AML-193 (cell line): ENCODE measurements at places on chromosomes 5 and 9.
A peak's percentile ranks its signal among the peaks of the same experiment; 100 is the strongest.

DNA sequence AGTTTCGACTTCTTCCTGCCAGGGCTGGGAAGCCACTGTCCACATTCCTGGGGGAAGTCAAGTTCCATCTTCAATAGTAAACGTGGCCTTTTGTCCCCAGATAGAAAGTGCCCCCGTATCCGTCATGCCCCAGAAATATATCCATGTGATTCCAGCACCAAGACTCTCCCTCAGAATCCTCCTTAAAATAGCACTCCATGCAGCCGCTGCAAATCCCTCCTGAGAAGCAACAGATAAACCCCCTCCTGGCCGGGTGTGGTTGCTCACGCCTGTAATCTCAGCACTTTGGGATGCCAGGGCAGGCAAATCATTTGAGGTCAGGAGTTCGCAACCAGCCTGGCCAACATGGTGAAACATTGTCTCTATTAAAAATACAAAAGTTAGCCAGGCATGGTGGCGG is 126.1 kb downstream of the OLFM1 start:
- DNase-seq = no peak

DNA sequence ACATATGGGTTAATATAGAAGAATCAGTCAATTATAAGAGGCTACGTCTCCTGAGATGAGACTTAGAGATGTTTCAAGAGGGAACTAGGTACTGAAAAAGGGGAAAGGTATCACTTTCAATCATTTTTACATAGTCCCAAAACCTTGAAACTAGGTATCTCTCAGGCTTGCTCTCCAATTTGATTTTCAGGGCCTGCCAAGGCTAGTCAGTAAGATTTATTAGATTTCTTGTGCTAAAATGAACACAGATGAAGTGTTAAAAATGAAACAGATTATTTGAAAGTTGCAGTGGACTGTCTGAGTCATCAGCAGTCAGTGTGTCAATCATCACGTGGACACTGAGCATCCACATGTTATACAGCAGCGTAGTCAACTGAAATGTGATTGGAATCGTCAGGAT is 591.1 kb downstream of the DTWD2 start:
- DNase-seq = no peak

DNA sequence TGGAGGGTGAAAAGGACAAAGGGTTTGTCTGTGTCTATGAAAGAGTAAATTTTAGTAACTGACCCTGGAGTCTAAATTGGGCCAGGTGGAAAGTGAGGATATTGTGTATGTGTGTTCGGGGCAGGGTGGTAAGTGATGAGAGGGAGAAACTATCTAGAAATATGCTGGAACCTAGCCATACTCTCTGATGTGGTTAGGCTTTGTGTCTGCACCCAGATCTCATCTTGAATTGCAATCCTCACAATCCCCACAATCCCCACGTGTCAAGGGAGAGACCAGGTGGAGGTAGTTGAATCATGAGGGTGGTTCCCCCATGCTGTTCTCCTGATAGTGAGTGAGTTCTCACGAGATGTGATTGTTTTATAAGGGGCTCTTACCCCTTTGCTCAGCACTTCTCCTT is 60.6 kb downstream of the COMMD10 start:
- DNase-seq = no peak

- DNase-seq = no peak
Observed at GRCh38 chr5:123875561-123876275, 363.7 kb downstream of the CSNK1G3 start.

- DNase-seq = no peak
Observed at GRCh38 chr5:176561259-176561658, 12.1 kb downstream of the CDHR2 start.

DNA sequence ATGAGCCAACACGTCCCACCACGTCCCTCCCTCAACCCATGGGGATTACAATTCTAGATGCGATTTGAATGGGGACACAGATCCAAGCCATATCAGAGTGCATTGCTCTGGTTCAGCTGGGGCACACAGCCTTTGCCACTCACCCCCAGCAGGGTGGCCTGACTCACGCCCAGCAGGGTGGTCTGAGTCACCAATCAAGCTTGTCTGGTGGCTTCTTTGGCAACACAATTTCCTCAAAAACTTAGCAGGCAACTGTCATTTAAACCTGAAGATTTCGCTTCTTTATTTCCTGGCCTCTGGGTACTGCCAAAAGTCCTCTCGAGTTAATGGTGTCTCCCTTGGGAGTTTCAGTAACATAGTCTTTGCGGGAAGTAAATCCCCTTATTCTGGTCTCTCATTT is 16.3 kb upstream of the SEMA5A start:
- DNase-seq = no peak

- no peak for DNase-seq
Observed at GRCh38 chr5:31362529-31362900, 169.0 kb downstream of the CDH6 start.

GRCh38 chr5:57494104-57495098 is 11.8 kb upstream of the ACTBL2 start:
- peak; percentile 3 for DNase-seq

DNA sequence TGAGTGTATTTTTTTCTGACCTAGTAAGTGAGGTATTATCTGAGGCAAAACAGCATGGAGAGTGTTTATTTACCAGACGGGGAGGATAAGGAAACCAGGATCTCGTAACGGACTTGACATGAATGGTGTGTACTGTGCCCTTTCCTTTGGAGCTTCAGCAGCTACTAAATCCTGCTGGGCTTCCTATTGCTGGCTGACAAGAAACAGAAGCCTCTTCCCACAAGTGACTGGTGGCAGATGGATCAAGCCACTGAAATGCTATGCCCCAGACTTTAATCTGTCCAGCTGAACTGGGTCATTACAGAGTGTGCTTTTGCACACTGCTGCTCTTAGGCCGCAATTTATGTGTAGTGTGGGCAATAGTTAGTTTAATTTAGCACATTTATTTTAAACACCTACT is 162.7 kb upstream of the MRPS30 start:
- DNase-seq = no peak

GRCh38 chr9:36665921-36666431 is 93.3 kb downstream of the MELK start:
- peak; percentile 10 for DNase-seq

GRCh38 chr5:93395010-93395409 is 186.0 kb downstream of the NR2F1-AS1 start:
- no peak for DNase-seq

- DNase-seq = peak; percentile 12
Observed at GRCh38 chr9:121562301-121562700, 62.7 kb upstream of the GGTA1 start.

DNA sequence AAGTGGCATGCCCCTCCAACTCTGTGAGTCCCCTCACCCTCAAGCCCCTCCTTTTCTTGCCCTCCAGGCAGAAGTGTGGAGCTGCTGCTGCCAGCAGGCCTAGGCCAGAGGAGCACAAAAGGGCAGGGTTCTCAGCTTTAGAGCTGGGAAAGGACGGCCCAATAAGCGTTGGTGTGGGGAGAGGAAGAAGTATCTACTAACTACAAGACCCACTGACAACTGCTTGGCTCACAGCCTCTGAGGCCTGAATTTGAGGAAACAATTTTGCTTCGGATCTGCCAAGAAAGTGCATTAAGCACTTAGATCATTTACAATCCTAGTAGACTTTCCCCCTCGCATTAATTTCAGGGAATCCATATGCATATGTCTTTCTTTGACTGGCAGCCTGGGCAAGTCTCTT is 179.4 kb downstream of the SNX18 start:
- no peak for DNase-seq

DNA sequence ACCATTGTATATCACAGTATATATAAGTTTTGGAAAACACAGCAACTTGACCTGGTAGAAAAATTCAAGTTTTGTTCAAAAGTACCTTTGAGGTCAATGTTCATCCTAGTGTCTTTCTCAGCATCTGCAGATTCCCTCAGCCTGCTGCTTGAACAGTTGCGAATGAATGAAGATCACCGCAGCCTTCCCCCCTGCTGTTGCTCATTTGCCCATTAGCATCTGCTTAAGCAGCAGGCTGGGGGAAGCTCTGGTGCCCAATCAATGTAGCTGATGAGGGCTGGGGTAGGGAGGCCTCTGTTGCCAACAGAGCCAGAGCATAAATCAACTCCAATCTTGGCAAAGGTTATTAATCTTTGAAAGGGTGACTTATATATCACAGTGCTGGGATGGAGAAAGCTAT is 586.5 kb upstream of the PTPRD start:
- DNase-seq = no peak

- no peak for DNase-seq
Observed at GRCh38 chr5:67842806-67843205, 372.8 kb upstream of the PIK3R1 start.

DNA sequence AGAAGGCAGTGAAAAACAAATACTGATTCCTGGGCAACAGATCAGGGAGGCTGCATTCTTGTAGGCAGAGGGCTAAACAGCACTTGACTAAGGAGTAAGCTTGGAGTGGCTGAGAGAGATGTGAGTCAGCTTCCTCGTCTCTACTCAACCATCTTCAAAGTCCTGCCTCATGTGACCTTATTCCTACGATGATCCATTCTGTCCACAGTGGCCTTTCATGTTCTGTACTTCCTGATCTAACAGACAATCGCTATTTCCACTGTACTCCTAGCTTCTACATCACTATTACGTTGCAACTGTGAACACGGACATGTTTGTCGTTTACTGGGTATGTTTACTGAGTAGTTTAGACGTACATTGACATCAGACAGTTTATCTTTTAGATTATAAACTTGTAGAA is 365.4 kb downstream of the ARL15 start:
- no peak for DNase-seq

- no peak for DNase-seq
Observed at GRCh38 chr9:124629600-124629999, 122.4 kb upstream of the NR5A1 start.

DNA sequence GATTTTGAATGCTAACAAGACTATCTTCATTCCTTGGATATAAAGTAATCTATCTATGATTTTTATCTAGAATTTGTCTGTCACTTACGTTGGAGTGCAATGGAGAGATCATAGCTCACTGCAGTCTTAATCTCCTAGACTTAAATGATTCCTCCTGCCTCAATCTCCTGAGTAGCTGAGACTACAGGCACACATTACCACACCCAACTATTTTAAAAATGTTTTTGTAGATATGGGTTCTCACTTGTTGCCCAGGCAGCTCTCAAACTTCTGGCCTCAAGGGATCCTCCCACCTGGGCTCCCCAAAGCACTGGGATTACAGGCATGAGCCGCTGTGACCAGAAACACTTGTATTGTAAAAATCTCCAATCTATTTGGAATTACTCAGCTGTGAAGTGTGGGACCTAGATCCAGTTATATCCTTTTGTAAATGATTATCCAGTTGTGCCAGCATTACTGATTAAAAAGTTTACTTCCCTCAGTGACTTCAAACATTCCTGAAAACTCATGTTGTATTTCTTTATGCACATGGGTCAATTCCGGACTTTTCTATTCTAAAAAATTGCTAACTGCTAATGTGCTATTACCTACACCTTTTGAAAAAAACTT is 1793.8 kb upstream of the WWC1 start:
- no peak for DNase-seq

- DNase-seq = no peak
Observed at GRCh38 chr9:106862821-106863720, at the start of gene ZNF462. Gene ZNF462, plus strand, starts transcription at chr9:106863166. Its CDS starts 60,218 bp downstream, at chr9:106923384.

DNA sequence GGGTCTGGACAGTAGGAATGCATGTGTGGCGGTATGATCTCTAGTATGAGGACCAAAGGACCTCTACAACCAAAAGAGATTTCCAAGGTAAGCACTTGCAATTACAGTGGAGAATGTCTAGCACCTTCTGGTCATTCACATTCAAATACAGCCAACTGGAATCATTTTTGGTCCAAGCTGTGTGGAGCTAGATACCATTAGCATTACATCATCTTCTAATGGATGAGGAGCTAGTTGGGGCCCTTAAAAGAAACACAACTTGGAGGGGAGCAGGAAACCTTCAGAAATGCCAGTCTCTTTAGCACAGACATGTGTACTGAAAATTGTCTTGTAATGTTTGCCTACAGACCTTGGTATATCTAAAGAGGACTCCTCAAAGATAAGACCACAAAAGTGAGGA is 244.7 kb downstream of the BNC2 start:
- no peak for DNase-seq

- DNase-seq = no peak
Observed at GRCh38 chr9:37405764-37406380, 16.6 kb upstream of the GRHPR start.

DNA sequence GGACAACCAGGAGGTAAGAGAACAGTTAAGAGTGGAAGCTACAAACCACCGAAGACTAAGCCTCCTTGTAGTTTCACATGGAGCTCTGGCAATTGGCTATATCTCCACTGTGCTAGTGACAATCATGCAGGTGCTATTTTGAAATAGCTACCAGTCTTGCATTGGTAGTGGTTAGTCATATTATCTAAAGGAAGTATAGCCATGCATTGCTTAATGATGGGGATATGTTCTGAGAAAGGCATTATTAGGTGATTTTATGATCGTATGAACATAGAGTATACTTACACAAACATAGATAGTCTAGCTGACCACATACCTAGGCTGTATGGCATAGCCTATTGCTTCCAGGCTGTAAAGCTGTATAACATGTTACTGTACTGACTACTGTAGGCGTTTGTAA is 28.4 kb downstream of the HSDL2 start:
- DNase-seq = peak; percentile 86

GRCh38 chr5:30001826-30002225 is 1191.7 kb upstream of the CDH6 start:
- no peak for DNase-seq

DNA sequence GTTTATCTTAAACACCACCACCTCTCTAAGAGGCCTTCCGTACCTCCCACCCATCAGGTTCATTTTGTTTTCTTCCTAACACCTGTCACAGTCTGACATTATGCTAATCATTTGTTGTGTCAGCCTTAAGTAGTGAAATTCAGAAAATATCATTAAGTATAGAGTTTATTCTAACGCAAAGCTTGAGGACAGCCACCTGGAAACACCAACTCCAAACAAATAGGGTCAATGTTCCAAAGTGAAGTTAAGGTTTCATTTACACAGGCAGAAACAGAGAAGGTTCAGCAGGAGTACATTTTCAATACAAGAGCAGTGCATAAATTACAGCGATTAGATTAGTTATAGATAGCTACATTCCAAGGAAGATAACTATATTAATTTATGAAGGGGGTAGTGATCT is 1.3 kb upstream of the SMC5 start:
- no peak for DNase-seq
